ENCODE measurements at places on chromosomes 3 and 15.

- peak; percentile 88 for DNase-seq
These were observed 50.6 kb downstream of the SV2B start for GRCh38 chr15:91150502-91151160.

- DNase-seq, result peak; percentile 42
These were observed 23.1 kb downstream of the B3GALNT1 start for GRCh38 chr3:161082063-161082462.

DNA sequence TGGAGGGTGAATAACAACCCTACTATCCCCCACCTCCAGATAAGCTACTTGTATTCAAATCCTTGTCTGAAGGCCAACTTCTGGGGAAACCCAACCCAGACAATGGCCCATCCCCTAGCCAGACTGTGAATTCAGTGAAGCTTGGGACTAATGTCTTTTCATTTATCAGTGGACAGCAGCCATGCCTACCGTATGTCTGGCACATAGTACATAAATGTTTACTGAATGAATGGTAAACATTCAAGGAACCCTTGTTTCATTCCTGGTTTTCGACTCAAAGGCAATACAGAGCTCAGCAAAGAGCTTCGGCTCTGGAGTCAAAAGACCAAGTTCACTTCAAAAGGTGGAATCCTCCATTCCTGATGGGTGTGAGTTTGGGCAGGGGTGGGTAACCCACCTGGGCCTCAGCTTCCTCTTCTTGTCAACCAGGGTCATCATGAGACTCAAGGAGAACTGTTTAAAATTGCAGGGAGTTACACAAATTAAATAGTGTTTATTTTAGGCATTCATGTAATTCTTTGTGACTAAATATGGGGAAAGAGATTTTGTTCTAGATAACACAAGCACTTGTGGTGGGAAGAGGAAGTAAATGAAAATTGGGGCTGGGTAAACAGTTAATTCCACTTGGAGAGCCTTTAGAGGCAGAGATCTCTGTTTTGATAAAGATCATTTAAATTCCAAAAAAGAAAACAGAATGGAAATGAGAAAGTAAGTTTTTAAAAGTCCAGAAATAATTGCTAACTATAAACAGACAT, 303.7 kb upstream of the WNT5A start:
- DNase-seq, result no peak

DNA sequence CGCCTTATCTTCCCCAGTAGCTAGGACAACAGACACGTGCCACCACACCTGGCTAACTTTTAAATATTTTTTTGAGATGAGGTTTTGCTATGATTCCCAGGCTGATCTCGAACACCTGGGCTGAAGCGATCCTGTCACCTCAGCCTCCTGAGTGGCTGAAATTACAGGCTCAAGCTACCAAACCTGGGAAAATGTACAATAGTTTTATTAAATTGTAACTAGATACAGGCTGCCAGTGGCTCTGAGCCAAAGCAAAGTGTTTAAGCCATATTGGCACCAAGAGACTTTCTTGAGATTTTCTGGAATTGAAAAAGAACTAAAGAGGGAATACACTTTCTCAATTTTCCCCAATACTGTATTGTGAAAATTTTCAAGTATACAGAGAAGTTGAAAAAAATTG, 204.3 kb downstream of the SUCLG2 start:
- DNase-seq, result no peak

- DNase-seq, result no peak
These were observed 550.8 kb downstream of the DIPK2A start for GRCh38 chr3:144522456-144522855.

GRCh38 chr15:52121896-52122295, 9.3 kb upstream of the BCL2L10 start:
- DNase-seq, result no peak

DNA sequence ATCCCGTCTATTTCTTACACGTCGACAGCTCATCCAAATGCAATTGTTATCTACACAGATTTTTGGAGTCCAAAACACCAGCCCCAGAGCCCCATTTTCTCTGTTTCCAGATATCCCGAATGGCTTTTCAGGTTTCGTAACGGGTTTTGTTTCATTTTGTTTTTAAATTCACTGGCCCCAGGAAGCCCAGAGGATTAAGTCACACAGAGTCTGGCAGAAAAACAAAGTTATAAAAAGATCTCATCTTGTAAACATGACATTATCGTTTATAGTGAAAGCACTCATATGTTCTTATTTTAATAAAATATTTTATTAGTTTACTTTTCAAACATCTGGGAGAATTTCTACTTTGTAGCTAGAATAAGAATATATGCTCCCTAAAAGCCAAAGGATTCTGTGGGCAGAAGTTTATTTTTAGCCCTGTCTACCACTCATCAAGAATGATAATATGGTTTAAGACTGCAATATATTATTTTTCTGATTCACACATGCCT, 149.3 kb upstream of the SLC2A2 start:
- no peak for DNase-seq

Data from cerebellar cortex (tissue), 1 donor.